ENCODE measurements at places on chromosomes 13 and 19.

GRCh38 chr13:36601186-36601585, 72.6 kb upstream of the SERTM1 start:
- DNase-seq: no peak

DNA sequence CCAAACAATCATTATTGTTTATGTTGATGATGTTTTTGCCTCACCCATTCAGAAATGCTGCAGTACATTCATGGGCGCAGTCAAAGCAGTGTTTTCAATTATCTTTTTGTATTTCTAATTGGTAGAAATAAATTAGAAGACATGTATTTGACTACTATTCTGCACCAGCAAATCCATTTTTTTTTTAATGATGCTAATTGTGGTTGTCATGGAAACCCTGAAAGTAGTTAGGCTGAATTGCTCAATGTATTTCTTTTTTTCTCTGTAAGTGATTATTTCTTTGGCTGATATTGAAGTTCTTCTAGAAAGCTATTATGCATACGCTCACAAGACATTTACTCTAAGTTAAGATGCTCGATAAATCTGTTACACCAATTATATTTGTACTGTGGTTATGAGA, 101.2 kb downstream of the RFC3 start:
- DNase-seq: no peak

- no peak for DNase-seq
Observed at GRCh38 chr13:40445557-40445990, 220.9 kb downstream of the FOXO1 start.

- no peak for DNase-seq
Observed at GRCh38 chr13:72970956-72971355, 87.8 kb upstream of the KLF5 start.

DNA sequence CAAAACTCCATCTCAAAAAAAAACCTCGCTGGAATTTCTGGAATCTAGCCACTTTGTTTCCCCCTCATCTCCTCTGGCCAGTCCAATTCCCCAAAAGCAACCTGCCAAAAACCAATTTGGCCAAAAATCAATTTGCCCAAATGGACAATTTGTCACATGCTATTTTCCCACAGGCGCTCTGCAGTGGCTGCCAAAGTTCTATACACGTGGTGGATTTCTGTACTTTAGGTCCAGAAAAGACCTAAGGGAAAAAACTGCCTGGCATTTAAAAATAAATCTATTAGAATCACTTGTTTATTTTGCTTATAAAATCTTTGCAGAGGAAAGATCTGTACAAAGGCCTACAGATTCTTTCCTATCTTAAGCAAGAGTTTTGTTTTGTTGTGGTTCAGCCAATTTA, 79.4 kb downstream of the MAP4K1 start:
- DNase-seq: no peak

DNA sequence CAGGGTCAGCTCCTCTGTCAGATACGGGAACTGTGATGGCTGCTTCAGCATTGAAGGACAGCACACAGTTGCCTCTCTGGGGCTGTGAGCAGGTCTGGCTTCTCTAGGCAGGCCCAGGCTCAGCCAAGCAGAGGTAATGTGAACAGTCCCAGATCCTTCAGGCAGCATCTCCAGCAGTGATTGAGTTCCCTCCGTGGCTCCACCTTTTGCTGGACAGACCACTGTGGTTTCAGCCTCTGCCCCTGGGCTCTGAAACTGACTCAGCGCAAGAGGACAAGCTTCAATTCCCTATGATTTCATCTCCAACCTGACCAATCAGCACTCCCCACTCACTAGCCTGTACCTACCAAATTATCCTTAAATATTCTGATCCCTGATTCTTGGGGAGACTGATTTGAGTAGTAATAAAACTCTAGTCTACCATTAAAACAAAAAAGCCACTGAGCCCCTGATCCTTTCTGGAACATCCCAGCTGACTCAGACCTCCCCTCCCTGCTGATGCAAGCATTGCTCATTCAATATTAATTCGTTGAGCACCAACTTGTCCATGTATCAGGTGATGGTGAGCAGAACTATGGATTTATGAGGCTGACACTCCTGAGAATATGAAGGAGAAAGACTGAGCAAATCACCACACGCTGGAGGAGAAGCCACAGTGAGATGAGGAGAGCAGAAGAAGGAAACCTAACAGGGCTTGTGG, 16.7 kb downstream of the GSX1 start:
- DNase-seq: no peak

DNA sequence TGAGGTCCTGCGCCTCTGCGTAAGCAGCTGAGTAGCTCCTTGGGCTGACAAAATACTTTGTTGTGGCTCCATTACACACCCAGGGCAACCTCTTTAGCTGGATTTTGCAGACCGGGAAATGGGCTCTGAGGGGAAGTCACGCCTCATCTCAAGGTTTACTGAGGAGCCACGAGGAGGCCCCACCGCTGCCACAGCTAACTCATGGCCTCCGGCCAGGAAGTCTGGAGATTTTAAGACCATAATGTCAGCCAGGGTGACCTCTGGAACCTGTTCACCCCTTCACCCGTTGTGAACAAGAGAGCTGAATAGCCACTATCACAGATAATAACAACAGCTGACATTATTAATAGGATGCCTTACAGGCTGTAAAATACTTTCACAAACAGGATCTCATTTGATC, 351.3 kb upstream of the TMTC4 start:
- no peak for DNase-seq

DNA sequence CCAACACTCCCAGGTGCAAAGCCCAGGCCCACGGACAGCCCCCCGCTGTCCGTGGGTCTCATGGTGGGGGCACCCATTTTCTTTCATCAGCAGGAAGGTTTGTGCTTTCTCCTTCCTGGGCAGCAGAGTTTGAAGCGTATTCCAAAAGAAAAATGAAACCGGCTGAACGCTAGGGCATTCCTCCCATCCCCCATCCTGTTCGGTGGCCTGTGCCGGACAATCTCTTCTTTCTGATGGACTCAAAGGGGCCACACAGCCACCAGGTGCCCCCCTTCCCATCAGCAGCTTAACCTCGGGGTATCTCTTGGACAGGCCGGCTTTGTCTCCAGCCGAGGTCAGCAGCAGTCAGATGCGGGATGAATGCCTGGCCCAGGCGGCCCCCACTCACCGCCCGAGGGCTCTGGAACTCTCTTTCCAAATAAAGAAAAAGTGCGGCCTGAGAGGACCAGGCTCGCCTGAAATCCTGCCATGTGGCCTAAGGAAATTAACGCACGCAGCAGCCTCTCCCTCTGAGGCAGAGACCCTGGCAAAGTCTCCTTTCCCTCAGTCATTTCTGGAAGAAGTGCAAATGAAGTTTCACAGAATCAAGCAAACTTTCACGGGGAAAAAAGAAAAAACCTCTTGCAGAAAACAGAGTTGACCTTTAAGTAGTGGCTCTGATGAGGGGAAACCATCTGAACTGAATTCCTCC, 67.8 kb downstream of the RASA3 start:
- no peak for DNase-seq

DNA sequence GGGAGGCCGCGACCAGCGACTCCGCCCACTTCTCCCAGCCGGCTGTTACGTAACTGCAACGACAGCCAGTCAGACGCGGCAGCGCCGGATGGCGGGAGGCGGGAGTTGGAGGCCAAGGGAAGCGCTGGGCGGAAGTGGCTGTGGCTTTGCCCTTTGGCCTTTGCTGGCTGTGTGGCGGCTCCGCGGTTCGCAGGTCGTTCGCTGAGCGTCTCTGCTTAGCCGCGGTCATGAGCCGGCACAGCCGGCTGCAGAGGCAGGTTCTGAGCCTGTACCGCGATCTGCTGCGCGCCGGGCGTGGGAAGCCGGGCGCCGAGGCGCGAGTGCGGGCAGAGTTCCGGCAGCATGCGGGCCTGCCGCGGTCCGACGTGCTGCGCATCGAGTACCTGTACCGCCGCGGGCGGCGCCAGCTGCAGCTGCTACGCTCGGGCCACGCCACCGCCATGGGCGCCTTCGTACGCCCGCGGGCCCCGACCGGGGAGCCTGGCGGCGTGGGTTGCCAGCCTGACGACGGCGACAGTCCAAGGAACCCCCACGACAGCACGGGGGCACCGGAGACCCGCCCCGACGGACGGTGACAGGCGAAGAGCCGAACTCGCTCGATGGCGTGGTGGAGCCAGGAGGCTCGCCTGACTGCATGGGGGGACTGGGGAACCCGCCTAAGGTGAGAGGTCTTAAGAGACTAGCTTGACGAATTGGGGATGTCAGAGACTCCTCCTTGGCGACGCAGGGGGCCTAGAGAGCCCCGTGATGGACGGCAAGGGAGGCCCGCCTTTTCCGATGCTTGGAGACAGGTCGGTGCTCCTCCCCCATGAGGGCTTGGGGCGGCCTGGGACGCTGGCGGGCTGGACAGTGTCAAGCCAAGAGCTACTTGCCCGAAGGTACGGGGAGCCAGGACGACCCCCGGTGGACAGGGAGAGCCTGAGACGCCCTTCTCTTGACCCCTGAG, at the start of gene SDHAF1:
Gene SDHAF1 (plus strand): TSS at position 141 of the 946 bp plus-strand sequence. CDS start 87 bp downstream, at position 228.
- peak; percentile 96 for DNase-seq

DNA sequence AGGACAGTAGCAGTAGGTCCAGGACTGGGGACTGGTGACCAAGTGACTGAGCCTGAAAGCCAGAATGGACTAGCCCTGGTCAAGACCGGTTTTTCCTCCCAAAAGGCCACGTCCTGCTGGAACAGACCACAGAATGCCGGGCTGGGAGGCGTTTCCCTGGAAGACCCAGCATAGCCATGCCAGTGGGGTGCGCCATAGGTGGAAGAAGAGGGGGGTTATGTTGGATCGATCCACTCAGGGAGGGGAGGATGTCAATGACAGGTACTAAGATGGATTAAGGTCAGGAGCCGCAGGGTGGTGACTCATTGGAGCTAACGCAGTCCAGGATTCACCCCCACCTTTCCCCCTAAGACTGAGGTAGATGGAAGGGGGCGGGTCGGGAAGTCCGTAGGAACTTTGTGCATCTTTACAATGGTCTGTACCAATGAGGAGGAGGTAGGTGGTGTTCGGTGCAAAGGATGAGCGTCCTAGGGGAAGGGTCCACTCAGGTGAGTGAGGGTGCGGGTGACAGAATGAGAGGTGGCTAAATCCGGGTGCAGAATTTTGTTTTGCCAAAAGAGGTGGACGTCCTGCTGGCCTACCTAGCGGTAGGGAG, 21.0 kb downstream of the VASP start:
- no peak for DNase-seq

GRCh38 chr13:98398581-98398980, 178.3 kb downstream of the STK24 start:
- DNase-seq: no peak

- DNase-seq: no peak
Observed at GRCh38 chr13:58191754-58192153, 560.2 kb downstream of the PCDH17 start.

- DNase-seq: no peak
Observed at GRCh38 chr19:28936001-28936400, 276.9 kb downstream of the UQCRFS1 start.

DNA sequence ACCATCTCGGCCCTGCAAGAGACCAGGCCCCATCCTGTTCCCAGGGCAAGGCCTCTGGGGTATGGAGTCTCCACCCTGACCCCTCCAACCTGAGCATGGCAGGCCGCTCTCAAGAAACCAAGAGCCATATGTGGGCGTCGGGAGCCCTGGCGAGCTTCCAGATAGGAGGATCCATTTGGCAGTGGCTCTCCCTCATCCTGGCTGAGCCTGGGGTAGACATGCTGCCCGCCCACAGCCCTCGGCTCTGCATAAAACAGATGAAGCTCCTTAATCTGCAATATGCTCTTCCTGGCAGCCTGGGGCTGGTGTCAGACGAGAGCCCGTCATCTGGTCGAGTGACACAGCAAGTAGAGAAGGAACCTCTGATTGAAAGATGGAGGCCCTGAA, 6.1 kb downstream of the ATP13A1 start:
- no peak for DNase-seq

- DNase-seq: no peak
Observed at GRCh38 chr13:59494151-59494550, 669.6 kb downstream of the DIAPH3 start.

DNA sequence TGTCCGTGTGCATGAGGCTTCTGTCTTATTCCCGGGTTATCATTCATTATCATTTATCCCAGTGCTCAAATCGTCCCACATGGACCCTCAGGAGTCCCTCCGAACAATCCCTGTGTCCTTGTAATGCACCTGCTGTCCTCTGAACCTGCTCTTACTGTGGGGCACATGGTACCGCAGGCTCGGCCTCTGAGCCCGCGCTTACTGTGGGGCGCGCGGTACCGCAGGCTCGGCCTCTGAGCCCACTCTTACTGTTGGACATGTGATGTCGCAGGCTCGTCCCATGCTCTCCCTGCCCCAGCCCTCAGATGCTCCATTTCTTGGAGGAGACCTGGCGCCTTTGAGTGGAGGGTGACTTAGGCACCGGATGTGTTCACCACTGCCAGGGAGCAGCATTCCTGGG, 16.8 kb upstream of the ZNF554 start:
- no peak for DNase-seq

- DNase-seq: no peak
Observed at GRCh38 chr19:57771417-57771816, 1.9 kb downstream of the ZNF586 start.

- no peak for DNase-seq
Observed at GRCh38 chr19:31543456-31543855, 194.2 kb upstream of the TSHZ3 start.

DNA sequence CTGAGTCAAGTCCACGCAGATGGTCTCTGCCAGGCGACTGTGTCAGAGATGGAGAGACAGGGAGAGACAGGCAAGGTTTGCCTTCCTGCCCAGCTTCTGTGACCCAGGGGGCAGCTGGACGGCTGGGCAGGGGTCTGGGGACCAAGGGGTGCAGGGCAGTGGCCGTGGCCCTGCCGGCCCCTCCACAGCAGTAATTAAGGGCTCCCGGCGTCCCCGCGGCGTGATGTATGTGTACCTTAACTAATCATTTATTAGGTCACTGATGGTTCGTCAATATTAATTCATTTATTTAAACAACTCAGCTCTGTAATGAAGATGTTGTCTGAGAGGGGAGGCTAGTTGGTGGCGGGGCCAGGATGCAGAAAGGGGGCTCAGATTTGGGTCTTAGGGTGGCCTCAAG, 28.6 kb upstream of the TCF3 start:
- no peak for DNase-seq

- no peak for DNase-seq
Observed at GRCh38 chr19:6820237-6820636, 47.7 kb downstream of the VAV1 start.

- no peak for DNase-seq
Observed at GRCh38 chr13:72507416-72508199, 219.8 kb downstream of the MZT1 start.

- DNase-seq: no peak
Observed at GRCh38 chr19:408441-408901, 476 bp downstream of the C2CD4C start.

- peak; percentile 94 for DNase-seq
Observed at GRCh38 chr19:4400135-4400936, at the start of gene SH3GL1. TSS of gene SH3GL1 (minus strand) at chr19:4400547. CDS start at chr19:4400368, 179 bp downstream.

GRCh38 chr13:25844559-25845434, 207.0 kb downstream of the SHISA2 start:
- DNase-seq: no peak

- no peak for DNase-seq
Observed at GRCh38 chr13:58876473-58876872, 1244.9 kb downstream of the PCDH17 start.

- DNase-seq: peak; percentile 75
Observed at GRCh38 chr19:1690699-1691307, 38.4 kb upstream of the TCF3 start.

GRCh38 chr19:14159059-14159458, 22.7 kb upstream of the ASF1B start:
- DNase-seq: no peak

GRCh38 chr19:12947702-12948611, 2.3 kb downstream of the RAD23A start:
- DNase-seq: no peak
